ENCODE measurements at places on chromosomes 16 and 17.

DNA sequence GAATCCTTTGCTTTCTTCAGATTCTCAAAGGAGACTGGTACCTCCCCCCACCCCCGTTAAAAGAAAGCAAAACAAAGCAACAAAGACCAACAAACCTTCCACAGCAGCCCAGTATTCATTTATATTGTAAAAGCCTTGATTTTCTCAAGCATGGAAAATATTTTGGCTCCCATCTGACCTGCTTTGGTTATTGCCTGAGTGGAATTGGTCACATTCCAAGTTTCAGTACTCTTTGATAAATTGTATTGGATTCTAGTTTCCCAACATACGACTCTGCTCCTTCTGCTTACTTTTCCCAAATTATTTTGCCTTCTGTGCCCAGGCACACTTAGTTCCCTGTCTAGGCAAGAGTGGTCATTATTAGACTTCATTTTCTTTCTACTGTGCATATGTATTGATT lies 1.3 kb downstream of the ABCC11 start:
- DNase-seq = no peak

GRCh38 chr17:33858682-33859081 lies 396.4 kb upstream of the CCL2 start:
- DNase-seq = no peak

DNA sequence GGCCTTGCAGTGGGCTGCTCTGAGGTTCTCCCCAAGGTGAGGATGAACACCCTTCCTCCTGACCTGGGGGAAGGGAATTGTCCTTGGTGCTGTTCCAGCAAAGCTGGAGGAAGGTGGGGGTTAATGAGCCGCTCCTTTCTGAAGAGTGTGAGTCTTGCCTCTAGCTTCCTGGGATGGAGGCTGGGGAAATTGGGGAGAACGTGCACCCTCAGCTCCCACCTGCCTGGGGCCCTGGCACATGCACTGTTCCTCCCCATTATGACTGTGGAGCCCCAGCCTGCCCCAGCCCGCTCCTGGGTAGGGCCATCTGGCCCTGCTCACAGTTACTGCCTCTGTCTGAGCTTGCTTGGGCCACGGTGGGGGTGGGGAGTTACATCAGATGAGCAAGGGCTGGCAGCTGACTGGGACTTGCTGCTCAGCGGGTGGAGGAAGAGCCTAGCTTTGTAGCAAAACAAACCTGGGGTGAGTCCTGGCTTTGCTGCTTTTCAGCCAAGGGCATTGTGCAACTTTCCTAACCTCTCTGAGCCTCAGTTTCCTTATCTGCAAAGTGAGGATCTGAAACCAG lies 11.1 kb downstream of the TNS4 start:
- DNase-seq = peak; percentile 52

- no peak for DNase-seq
These were observed 51.0 kb upstream of the MRTFB start for GRCh38 chr16:14020141-14020540.

DNA sequence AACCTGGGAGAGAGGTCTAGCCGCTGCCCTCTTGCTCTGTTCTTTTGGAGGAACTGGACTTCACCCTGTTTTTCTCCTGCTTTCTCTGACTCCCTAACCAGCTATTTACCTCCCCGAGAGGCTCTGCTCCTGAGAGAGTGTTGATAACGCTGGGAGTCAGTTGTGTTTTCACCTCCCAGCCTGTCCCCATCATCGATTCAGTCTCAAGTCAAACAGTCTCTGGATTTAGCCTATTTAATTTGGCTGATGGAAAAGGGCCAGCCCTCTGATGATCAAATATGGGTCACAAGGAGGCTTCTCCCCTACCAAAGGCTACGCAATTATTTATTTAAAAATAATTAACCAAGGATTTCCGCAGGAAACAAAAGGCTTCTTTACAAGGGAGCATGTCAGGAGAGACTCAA lies 31.8 kb downstream of the HNF1B start:
- no peak for DNase-seq

DNA sequence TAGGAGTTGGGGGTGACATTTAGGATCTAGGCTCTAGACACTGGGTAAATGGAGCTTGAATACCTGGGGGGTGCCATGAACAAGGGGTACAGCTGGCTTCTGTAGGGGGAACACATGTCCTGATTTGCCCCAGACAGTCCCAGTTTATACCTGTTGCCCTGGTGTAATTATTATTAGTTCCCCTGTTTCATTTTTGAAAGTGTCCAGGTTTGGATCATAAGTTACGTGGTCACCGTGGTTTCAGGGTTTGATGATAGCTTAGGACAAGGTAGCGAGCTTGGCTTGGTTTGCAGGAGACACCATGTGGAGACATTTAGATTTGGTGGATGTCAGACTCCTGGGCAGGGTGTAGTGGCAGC lies 5.5 kb downstream of the MLLT6 start:
- DNase-seq = no peak

- DNase-seq = no peak
These were observed 660.5 kb downstream of the KCNJ2 start for GRCh38 chr17:70829876-70830275.

- no peak for DNase-seq
These were observed 20.1 kb upstream of the ALDH3A1 start for GRCh38 chr17:19768046-19768782.

Measured in non-pigmented ciliary epithelial cell (primary cell).